ENCODE measurements at places on chromosomes 2 and 18. TPM values are rescaled to one million over a fixed set of nuclear protein-coding genes. Genes with fewer than 3 reads are reported as not detected.

The SCYGR8 gene
- total RNA-seq: not detected

The SLC38A11 gene
- not detected for total RNA-seq

The TUBA4A gene
- total RNA-seq: 271 TPM

The ZNF519 gene
- total RNA-seq: 4.1 TPM

The C2orf78 gene
- not detected for total RNA-seq

The CXCR2 gene
- 0.31 TPM for total RNA-seq

The KRTCAP3 gene
- 40.2 TPM for total RNA-seq

The MOGAT1 gene
- not detected for total RNA-seq

The IL18R1 gene
- total RNA-seq: 2.2 TPM

The RAD51AP2 gene
- total RNA-seq: 0.10 TPM

The SESTD1 gene
- total RNA-seq: 23.2 TPM

The ZC3H6 gene
- 2.4 TPM for total RNA-seq

The POMC gene
- 0.39 TPM for total RNA-seq

The LCT gene
- total RNA-seq: not detected

The CYRIA gene
- total RNA-seq: 0.14 TPM

The AFF3 gene
- not detected for total RNA-seq

GRCh38 chr2:237862528-237862895 lies 3.1 kb downstream of the RAMP1 start:
- DNase-seq: no peak

- DNase-seq: no peak
These were observed 97.6 kb downstream of the DSC3 start for GRCh38 chr18:30944773-30945417.

- DNase-seq: no peak
These were observed 135.4 kb upstream of the PIEZO2 start for GRCh38 chr18:11284811-11285210.

DNA sequence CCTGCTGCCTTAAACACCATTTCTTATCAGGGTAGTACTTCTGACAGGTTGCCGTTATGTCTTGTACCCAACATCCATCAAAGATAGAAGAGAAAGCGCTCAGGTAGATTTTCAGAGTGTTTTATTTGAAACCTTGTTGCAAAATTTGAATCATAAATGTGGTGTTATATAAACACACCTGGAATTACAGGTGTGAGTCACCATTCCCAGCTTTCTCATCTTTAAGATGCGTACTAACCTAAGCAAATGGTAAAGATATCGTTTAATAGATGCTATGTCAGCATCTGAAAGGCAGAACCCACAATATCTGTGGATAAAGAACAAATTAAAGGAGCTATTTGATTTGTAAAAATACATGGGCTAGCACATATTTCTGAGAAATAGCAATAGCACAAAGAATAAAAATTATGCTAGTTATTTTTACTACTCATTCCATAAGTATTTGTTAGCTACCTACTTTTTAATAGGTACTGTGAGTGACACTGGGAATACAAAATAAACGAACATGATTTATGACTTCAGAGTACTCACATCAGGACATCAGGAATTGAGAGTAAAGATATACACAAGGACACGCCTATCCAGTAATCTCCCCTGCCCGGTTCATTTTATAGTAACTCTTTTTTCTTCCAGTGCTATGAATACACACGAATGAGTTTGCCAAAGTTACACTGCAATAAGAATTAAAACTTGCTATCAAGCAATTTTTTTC lies 193.8 kb downstream of the RBM43 start:
- peak; percentile 58 for DNase-seq

GRCh38 chr2:18345848-18346247 lies 214.6 kb downstream of the RDH14 start:
- peak; percentile 66 for DNase-seq

- no peak for DNase-seq
These were observed 141.4 kb downstream of the MBP start for GRCh38 chr18:76991021-76991688.

GRCh38 chr2:85648619-85649018 lies 19.4 kb downstream of the SFTPB start:
- no peak for DNase-seq

- DNase-seq: peak; percentile 99
These were observed 118.9 kb downstream of the PXDN start for GRCh38 chr2:1625281-1626001.

DNA sequence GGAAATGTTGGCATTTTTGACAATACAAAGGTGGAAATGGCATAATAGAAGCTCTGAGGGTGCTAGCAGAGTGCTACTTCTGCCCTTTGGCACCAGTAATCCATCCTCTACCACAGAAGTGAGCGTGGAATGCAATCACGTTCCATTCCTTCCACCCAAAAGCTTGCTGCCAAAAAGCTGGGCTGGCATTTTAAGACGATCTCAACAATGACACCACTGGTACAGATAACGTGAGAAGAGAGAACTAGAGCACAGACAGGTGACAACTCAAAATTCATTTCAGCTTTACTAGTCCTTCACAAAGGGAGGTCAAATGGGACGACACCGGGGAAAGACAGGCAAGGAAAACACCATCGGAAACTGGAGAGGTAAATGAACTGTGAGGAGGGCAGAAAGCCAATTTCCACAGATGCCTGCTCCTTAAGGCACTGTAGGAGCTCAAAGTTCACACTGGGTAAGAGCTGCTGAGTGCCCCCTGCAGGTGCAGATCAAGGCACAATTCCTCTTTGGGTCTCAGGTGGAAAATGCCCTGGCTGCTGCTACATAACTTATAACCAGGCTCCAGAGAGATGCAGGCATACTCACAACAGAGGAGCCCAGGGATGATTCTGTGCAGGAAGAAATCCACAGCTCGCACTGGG lies 50.7 kb upstream of the RNU4ATAC start:
- no peak for DNase-seq

DNA sequence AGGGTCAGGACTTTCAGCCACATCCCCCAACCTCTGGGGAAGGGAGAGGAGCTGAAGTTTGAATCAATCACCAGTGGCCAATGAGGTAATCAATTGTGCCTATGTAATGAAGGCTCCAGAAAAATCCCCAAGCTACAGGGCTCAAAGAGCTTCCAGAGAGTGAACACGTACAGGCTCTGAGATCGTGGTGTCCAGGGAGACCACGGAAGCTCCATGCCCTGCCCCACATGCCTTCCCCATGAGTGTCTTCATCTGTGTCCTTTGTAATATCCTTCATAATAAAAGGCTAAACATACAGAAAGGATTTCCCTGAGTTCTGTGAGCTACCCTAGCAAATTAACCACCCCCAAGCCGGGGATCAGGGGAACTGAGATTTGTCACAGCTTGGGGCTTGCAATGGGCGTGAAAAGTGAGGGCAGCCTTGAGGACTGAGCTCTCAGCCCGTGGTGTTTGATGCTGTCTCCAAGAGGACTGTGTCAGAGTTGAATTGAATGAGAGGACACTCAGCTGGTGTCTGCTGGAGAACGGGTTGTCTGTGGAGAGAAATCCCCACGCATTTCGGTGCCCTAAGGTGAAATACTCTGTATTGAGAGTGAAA lies 25.5 kb upstream of the TUBB6 start:
- peak; percentile 88 for DNase-seq

DNA sequence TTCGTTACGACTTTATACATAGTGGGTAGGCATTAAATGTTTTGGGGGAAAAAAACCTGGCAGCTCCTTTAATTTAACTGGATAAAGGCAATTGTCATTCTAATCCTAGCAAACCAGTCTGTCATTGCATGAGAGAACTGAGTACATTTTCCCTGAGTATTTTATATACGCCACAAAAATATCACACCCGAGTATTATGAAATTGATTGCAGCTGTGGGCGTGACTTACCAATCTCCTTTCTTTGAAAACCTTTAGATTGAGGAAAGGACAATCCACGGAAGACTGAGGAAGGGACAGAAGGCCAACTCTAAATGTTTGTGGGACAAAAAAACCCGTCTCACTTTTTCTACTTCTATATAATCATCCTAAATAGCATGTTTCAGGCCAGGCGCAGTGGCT lies 9.0 kb downstream of the TM4SF20 start:
- DNase-seq: no peak

DNA sequence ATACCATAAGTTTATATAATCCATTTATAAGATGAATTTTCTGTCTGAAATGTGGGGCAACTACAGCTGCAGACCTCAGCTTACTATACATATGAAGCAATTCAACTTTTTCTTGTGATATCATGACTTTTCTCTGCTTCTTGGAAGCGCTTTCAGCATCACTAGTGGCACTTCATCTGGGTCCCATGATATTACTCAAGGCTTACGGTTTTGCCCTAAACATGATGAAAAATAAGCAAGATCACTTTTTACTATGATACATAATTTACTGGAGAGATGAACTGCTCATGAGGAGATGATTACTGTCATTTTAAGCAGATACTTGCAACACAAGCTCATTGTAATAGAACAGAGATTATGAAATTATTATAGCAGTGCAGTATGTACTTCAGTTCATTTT lies 258.0 kb upstream of the ZSWIM2 start:
- no peak for DNase-seq

GRCh38 chr2:106307860-106308259 lies 113.8 kb upstream of the UXS1 start:
- no peak for DNase-seq

- DNase-seq: no peak
These were observed 111.2 kb upstream of the SMIM21 start for GRCh38 chr18:75538727-75539126.

- no peak for DNase-seq
These were observed 143.1 kb downstream of the FAM161A start for GRCh38 chr2:61710711-61711110.

GRCh38 chr18:70195852-70196434 lies 9.5 kb downstream of the RTTN start:
- peak; percentile 41 for DNase-seq

- no peak for DNase-seq
These were observed 49.3 kb upstream of the PELI1 start for GRCh38 chr2:64193491-64193890.

DNA sequence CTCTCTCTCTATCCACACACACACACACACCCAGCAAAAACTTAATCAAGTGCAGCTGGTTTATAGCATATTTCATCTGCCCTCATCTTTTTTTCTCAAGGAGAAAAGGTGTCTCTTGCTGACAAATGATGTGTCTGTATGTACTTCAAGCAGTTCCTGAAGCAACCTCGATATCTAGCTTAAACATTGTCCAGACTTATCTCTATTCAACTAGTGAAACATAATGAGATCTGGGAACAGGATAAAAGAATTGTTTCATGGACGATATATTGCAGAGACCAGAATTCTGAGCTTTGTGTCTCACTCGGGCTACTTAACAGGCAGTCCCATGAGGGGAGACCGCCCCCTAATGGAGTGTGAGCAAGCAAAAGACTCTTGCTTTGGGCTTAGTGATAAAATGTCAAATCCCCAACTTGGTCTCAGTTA lies 929.2 kb upstream of the SOX11 start:
- DNase-seq: no peak

DNA sequence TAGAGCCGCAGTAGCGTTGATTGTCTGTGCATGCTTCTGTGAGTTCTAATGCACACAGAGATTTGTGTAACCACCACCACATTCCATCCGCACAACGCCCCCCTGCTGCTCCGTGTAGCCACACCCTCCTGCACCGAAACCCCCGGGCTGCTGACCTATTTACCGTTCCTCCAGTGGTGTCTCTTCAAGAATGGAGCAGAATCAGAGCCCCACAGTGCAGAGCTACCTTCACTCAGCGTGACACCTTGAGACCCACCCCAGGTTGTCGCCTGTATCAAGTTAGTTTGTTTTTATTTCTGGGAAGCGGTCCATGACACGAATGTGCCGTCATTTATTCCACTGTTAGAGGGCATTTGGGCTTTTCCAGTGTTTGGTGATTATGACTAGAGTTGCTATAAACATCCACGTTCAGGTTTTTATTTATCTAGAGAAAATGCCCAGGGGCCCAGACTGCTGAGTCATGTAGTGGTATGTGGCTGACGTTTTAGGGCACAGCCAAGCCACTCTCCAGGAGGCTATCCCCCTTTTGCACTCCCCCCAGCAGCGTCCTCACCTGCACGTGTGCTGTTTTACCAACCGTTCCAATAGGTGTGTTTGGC lies 266.8 kb downstream of the NDUFA10 start:
- DNase-seq: peak; percentile 25

DNA sequence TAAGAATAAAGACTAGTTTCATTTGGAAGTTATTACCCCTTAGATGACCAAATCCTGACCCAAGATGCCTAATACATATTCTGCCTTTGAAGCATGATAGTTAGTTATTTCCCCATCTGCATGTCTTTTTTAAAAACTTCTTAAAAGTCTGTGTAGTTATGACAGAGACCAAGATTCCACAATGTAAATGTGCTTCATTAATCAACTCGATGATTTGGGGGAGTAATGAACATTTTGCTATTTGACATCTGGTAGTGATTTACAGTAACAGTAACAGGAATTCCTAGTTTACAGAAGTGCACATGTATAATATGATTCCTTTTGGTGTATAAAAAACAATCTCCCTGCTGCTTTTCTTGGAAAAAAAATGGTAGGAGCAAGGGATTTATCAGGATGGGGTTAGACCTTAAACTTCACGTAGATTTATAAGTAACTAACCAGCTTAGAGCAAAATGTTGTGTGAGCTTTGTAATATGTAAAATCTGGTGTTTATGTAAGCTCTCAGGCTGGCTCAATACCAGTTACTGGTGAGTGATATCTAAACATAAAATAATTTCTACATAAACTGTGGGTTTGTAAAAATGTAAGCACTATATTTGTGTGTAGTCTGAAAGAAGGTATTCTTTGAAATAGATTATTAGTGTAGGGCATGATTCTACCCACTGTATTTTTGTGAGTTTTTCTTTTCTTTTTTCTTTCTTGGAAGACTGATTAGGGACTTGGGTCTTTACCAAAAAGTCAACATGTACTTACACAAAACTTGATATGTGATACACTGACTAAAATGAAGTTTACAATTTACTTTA lies 641.6 kb downstream of the EPHA4 start:
- DNase-seq: no peak

DNA sequence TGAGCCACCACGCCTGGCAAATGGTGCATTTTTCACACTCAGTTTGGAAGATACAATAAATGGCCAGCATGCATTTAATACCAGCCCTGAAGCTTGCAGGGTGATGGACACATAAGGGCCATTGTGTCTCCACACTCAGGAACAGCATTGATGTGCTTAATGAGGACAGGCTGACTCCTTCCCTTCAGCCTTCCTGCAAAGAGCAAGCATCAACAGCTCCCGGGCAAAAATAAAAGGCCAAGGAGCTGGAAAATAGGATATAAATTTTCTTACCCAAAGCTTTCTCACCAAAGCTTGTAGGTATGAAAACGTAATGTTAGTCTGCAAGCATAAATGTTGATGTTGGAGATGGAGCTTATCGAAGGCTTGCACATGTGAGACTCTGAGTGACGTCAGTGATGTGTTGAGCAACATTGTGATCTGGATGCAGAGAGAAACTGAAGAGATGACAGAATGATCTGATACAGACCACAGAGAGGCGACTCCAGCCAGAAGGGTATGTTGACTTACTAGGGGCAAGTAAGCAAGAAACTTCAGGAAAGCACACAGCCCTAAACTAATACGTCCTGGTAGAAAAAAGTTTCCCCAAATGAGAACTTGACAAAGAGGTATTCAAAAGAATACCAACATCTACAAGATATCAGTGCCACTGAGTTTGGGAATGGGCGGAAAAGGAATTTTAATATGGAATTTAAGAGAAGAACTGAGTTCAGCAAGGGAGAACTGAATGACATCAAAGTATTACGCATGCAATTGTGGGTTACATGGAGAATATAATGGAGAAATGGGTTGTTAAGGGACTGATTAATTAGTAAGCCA lies 256.5 kb downstream of the TGIF1 start:
- DNase-seq: no peak

- no peak for DNase-seq
These were observed 371.6 kb upstream of the LRP1B start for GRCh38 chr2:142502402-142502801.

- DNase-seq: peak; percentile 65
These were observed 21.7 kb downstream of the BIN1 start for GRCh38 chr2:127085317-127085681.
